ENCODE measurements at places on chromosomes 11 and 22.

DNA sequence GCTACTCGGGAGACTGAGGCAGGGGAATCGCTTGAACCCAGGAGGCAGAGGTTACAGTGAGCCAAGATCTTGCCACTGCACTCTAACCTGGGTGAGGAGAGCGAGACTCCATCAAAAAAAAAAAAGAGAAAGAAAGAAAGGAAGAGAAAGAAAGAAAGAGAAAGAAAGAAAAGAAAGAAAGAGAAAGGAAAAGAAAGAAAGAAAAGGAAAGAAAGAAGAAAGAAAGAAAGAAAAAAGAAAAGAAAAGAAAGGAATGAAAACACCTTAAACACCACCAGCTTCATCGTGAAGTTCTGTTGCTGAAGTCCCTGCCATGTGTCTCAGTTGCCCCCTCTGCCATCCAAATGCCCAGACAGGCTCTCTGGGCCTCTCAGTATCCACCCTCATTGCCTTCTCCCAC, 9.9 kb upstream of the CXCR5 start:
- DNase-seq: no peak

DNA sequence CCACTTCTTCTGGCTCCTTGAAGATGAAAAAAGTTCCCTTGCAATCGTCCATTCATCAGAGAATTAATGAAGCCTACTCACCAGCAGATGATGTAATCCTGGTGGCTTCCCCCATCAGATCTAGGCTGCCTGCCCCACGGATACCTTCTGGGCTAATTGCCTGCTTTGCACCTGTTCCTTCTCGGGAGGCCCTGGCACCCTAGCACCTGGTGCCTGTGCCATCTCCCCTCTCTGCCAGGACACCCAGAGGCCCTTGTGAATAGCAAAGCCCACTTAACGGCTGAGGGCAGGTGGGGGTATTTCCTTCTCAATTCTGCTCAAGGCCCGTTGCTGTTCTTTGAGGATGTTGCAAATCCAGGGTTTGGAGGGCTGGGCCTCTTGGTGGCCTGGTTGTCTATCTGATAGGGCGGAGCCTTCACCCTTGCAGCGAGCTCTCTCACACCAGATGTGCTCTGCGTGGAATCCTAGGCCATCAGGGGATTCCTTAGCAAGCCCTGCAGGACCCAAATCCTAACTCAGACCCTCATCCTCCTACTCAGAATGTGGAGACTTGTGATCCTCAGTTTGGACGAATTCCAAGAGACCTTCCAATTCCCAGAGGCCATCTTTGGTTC, at the start of gene LMO2:
Gene LMO2, minus strand, starts transcription at position 363 of the 614 bp plus-strand sequence. CDS start 22,360 bp downstream, outside the sequence.
- DNase-seq: no peak

DNA sequence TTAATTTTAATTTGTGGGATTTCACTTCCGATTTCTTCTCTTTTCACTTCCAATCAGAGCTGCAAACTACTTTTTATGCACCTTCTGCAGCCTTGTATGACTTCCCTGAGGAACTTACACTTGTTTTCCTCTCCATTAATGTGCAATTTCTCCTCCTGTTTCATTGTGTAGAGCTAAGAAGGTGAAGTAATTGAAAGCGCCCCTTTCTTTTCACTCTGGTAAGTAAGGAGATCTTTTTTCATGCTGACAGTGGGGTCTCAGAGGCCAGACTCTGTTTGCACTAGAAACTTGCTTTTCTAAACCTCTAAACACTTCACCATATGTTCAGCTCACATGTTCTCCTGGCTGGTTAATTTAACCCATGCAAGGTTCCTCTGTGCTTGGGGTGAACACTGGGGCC, 117.0 kb downstream of the FANCF start:
- no peak for DNase-seq

DNA sequence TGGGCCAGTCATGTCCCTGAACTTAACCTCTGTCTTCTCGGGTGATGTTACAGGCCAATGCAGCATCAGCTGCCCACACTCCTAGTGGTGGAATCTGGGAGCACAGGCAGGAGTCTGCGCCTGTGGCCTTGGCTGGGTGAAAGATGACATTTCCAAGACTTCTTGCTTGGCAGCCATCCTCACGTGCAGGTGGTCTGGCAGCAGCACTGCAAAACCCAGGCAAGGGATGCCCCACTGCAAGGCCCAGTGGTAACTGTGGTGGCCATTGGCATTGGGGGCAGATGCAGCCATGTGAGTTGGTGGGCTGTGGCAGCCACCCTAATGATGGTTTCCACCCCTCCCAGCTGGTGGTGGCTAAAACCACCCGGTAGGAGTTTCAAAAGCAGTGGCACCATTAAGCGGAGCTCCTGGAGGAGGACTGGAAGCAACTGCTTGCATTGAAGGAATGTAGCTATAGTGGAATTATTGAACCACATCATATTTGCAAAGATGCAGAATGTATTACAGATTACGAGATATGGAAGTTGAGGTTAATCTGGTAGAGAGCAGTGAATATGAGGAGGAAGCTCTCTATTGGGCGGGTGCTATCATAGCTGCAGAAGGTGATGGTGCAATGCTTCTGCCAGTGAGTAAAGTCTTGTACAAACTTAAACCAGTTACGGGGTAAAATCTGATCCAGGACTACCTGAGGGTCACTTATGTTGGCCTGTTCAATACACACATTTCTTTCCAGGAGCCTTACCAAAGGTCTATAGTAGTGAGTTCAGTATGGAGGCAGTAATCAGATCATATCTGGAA, 120.7 kb upstream of the TOP3B start:
- no peak for DNase-seq

DNA sequence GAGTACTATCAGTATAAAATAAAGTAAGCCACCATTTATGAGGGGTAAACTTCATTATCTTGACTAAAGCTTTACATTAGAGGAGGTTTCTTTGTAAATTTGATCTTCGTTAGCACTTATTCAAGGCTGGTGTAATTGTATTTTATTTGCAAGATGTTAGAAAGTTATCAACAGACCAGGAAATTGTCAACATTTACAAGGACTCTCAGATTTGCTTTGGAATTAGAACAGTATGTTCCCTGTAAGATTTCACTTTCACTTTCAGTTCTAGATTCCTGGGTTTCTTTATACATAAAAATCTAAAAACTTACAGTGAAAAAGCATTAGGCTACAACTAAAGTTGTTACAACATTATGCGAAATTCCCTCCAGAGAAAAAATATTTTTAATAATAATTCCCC, 4.6 kb upstream of the BIRC3 start:
- no peak for DNase-seq

DNA sequence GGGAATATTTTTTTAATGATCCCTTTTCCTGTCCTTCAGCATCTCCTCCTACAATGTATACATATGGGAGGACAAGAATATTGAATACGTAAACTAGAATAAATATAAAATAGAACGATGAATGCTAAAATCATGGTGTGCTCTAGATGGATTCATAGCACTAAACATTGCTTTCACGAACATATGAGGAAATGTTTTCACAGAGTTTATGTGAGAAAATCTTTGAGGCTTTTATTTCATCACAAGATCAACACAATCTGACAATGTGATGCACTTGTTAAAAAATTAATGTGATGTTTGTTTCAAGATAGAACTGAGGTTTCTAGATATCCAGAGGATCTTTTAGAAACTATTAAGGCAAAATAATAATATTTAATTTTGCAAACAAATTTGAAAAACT, 3.0 kb downstream of the CARD16 start:
- DNase-seq: no peak

- no peak for DNase-seq
These were observed 147.9 kb upstream of the CADM1 start for GRCh38 chr11:115652094-115652493.

- peak; percentile 90 for DNase-seq
These were observed at the start of gene SSRP1 for GRCh38 chr11:57335343-57336110. Gene SSRP1, minus strand, starts transcription at chr11:57335892. Its CDS starts 771 bp downstream, at chr11:57335121.

DNA sequence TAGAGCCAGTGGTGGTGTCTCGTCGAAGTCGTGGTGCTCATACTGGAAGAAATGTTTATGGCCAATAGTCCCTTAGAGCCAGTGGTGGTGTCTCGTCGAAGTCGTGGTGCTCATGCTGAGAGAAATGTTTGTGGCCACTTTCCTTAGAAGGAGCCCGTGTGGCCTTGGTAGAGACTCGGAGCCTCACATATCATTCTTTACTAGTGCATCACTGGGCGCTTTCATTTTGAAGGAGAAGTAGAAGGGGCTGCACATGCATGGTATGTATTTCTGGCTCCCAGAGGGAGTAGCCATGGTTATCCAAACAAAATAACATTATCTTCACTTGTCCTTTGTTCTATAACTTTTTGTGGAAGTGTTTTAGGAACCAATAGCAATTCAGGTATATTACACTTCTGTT, 69.5 kb downstream of the JAM3 start:
- DNase-seq: no peak

DNA sequence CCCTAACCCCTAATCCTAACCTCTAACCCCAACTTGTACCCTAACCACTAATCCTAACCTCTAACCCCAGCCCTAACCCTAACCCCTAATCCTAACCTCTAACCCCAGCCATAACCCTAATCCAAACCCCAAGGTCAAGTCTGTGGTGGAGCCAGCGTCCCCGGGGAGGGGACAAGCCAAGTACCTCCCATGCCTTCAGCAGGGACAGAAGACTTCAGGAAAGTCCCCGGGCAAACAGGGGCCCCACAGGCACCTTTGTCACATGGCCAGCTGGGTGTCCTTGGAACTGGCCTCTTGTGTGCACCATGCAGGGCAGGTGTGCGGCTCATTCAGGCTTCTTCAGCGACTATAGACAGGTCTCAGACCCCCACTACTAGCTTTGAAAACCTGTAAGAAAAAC, 555.8 kb downstream of the BRD1 start:
- no peak for DNase-seq

DNA sequence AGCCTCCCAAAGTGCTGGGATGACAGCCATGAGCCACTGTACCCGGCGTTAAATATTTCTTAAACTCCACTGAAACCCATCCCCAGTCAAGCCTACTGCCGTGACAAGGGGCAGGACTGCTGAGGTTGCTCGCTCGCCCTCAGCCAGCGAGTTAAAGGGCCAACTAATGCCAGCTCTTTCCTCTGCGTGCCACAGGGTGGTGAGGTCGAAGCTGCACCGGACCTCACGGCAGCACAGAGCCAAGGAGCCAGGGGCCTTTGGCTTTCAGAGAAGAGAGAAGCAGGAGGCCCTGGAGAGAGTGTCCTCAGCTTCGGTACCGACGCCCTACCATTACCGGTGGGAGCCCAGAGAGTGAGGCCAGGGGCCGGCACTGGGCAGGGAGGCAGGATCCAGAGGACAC, 12.8 kb downstream of the ARFGAP2 start:
- no peak for DNase-seq

DNA sequence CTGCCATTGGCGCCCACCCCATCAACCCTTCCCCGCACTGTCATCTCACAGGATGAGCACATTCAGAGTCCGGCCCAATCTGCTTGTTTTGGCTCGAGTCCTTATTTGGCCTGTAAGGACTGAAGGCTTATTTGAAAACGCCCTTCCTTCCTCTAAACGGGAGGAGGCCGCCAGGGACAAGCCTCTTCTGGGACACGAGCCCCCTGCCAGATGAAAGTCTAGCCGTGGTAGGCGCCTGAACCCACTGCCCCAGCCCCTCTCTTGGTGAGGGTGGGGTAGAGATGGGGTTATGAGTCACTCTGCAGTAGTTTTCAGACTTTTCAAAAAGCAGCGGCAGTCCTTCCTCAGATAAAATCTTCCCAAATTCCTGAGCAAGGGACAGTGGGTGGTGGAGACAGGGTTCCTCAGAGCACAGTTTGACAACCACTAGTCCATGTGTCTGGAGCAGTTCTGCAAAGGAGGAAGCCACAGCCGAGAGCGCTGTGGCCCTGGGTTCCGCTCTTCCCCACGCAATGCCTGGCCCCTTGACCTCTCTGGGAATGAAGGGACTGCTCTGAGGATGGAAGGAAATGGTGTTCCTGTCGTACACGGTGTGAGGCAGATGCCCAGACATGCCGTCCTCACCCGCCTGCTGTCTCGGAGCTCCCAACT, 57.0 kb downstream of the MYH9 start:
- peak; percentile 69 for DNase-seq

DNA sequence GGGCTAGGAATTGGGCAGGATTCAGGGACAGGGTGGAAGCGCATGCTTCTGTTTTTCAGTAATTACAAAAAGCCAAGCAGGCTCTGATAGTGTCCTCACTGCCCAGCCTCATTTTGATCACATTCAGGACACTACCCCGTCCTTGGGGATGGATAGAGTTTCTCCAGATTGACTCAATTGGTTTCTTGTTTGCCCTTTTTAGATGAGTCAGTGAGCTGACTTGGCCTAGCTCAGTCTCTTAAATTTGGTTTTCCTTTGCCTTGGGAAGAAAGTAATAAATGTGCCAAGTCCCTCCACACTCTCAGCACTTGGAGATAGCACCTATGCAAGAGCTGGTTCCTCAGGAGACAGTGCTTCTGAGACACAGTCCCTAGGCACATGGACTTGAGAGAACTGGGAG, 25.5 kb downstream of the DKK3 start:
- no peak for DNase-seq
